ENCODE measurements at places on chromosomes 11 and 22.

GRCh38 chr11:77522215-77522614 is 48.3 kb upstream of the PAK1 start:
- DNase-seq, result no peak

GRCh38 chr11:113730887-113731726 is 25.0 kb upstream of the TMPRSS5 start:
- no peak for DNase-seq

DNA sequence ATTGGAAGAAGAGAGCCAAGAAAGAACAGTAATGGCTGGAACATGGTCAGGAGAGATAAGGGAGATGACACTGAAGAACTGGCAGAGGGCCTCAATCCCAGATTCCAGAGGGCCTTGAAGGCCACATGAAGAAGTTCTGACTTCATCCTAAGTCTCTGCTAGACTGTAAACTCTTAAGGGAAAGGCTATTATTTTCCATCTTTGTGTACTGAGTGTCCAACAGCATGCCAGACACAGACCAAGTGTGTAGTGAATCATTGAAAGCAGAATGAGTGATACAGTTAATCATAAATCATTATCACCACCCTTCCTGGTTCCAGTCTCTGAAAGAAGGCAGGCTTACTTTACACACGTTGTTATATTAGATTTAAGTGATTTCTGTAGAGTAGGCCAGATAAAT is 185.3 kb upstream of the C11orf87 start:
- no peak for DNase-seq

GRCh38 chr11:846496-847098 is 3.9 kb downstream of the TSPAN4 start:
- DNase-seq, result no peak

- DNase-seq, result no peak
Observed at GRCh38 chr11:64897381-64898075, 19.1 kb upstream of the EHD1 start.

DNA sequence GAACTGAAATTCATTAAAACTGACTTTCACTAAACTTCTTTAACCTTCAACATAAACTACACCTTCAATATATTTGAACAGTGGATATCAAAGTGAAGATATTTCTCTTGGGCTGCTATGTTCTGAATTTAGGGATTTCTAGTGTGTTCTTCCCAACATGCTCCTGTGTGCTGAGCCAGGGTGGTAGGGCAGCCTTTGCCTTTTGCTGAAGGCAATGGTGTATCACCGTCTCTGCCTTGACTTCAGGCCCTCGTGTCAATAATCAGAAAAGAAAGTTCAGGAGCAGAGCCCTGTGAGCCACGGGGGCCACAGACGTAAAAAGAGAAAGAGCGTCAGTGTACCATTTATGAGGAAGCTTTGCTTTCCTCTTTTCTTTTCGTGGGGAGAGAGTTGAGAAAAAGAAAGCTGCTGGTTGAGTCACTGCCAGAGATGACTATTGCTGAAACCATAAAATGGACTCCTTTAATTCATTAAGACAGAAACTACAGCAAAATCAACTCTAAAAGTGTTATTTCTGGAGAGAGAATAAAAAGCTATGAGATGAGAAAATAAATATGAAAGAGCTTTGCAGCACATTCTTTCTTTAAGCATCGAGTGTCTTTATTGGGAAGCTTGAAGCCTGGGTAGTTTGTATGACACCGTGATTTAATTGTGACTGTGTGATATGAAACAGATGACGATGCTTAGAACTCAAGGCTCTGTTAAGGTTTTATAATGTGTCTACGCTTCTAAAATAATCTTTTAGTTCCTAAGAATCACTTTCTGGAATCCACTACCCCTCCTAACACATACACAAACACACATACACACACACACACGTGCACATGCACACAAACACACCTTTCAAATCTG is 271.8 kb upstream of the MTNR1B start:
- DNase-seq, result no peak

DNA sequence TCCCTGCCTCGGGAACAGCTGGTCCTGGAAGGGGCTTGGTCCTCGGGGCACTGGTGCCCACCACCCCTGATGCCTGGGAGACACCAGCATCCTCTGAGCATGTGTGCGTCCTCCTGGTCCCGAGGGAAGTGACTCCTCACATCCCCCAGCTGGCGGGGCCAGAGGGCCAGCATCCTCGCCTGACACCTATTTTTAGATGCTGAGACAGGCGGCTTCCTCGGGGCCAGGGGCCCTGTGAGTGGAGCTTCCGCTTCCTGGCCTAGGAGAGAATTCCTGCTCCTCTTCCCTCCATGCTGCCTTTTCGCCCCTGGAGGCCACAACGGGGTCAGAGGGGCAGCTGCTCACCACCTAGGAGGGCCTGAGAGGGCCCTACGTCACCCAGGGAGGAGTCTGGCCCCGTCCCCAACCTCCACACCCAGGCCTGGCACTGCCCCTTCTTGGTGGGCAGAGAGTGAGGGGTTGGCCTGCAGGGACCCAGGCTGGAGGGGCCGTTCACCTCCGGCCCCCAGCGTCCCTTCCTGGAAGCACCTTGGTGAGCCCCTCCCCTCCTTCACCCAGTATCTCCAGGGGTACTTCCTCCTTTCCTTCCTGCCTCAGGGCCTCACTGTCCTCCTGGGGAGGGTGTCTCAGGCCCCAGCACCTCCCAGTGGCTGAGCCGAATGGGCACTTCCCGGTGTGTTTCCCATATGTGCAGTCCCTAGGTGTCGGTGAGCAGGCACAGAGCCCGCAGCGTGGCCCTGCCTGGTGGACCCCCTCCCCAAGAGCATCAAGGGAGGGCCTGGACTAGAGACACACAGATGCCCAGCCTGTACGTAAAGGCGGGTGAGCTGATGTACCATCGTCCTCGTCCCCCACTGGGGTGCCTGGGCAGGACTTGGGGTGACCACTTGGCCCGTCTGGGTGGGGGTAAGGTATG is 6.1 kb downstream of the CD81 start:
- no peak for DNase-seq

DNA sequence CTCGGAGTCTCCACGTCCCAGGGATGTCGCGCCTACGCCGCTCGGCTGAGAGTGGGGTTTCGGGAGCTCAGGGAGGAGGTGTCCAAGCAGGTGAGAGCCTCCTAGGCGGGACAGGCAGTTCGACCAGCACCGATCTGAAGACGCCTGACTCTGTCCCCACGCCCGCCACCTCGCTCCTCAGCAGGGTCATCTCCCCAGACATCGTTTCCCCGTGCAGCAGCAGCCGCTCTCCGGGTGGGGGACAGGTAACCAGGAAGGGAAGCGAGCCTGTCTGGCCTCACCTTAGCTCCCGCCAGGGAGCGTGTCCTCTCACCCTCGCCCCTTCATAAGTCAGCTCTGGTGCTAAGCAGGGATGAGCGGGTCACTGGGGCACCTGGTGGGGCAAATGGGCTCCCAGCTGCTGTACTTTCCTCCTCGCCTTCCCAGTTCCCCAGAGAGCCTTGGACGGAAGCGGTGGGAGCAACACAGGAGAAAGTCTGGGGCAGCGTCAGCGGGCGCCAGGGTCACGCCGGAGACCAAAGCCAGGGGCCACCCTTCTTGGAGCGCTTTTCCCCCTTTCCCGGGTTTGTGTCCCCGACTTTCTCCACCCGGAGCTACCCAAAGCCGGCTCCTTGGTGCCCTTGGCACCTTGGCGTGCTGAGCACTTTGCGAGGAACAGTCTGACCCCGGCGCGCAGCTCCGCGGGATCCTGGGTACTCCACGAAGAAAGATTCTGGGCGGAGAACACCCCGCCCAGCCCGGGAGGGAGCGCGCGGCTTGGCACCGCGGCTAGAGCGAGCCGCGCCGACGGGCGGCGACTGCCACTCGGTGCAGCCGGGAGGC is 1.6 kb downstream of the SPON1 start:
- DNase-seq, result no peak

GRCh38 chr22:19097518-19097917 is 24.7 kb downstream of the DGCR2 start:
- DNase-seq, result no peak

GRCh38 chr22:26259510-26259909 is 90.2 kb downstream of the SEZ6L start:
- no peak for DNase-seq

DNA sequence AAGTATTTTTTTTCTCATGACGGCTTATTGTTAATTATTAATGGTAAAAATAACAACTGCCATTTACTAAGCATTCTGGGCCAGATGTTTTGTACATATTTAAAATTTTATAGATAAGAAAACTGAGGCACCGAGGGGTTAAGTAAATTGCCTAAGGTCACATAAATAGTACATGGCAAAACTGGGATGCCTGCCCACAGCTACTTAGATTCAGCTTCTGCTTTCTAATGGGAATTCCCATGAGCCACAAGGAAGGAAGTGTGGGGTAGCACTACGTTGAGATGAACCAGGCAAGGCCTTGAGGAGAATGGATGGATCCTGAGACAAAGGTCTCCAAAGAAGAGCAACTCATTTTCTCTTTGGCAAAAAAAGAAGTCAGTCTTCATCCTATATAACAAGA is 11.9 kb upstream of the PHF21A start:
- DNase-seq, result no peak

DNA sequence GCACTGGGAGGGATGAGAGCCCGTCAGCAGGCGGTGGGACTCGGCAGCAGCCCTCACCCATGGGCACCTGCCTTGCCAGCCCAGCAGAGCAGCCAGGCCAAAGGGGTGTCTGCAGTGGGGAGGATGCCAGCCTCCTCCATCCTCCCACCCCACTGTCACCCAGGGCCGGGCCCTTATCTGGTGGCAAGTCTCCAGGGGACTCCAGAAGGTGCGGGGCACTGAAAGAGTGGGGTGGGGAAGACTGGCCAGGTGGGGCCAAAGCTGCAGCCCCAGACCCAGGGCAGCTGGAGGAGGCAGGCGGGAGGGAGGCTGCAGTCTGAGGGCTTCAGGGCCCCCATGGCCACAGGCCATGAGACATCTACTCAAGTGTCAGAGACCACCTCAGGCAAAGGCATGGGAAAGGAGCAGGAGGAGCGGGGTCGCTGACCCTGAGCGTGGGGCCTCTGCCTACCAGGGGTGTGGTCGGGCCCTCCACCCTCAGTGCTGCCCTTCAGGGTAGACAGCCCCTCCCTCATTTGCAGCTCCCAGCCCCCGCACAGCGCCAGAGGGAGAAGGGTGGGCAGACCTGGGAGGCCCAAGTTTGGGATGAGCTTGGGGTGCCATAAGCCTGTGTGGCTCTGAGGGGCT is 3.5 kb downstream of the DGCR6L start:
- DNase-seq, result peak; percentile 58
